ENCODE measurements at places on chromosomes 16 and 17. TPM values are rescaled to one million over a fixed set of nuclear protein-coding genes. Genes with fewer than 3 reads are reported as not detected.

FKBP10 gene
- 354 TPM for total RNA-seq

NT5C3B gene
- 64.6 TPM for total RNA-seq

SMIM36 gene
- not detected for total RNA-seq

ADAMTS18 gene
- total RNA-seq: 0.19 TPM

LITAFD gene
- total RNA-seq: not detected

TPSB2 gene
- not detected for total RNA-seq

KRTAP4-9 gene
- total RNA-seq: not detected

TPSD1 gene
- total RNA-seq: not detected

SYT17 gene
- 0.26 TPM for total RNA-seq

CCL22 gene
- total RNA-seq: not detected

TNFRSF17 gene
- not detected for total RNA-seq

CLEC3A gene
- not detected for total RNA-seq

COX6A2 gene
- not detected for total RNA-seq

CAMTA2 gene
- 11.7 TPM for total RNA-seq

SOX8 gene
- 1.4 TPM for total RNA-seq

RNF157 gene
- total RNA-seq: 0.19 TPM

SPNS2 gene
- 0.66 TPM for total RNA-seq

SLC16A6 gene
- total RNA-seq: 0.92 TPM

SPECC1 gene
- total RNA-seq: 14.1 TPM

SPEM2 gene
- not detected for total RNA-seq

HAP1 gene
- not detected for total RNA-seq

GGA3 gene
- 13.3 TPM for total RNA-seq

CDH16 gene
- total RNA-seq: not detected

CSF3 gene
- total RNA-seq: not detected

CUEDC1 gene
- total RNA-seq: 11.9 TPM

KNOP1 gene
- 9.0 TPM for total RNA-seq

SEC14L5 gene
- total RNA-seq: 0.13 TPM

Data from aortic smooth muscle cell (primary cell).